Stimulated activated naive CD8-positive, alpha-beta T cell treated with anti-CD3 and anti-CD28 coated beads, Interleukin-15, amount 100 ng/mL, for 72 hours (primary cell): ENCODE measurements at places on chromosomes 16 and 17.
A peak's percentile ranks its signal among the peaks of the same experiment; 100 is the strongest.

DNA sequence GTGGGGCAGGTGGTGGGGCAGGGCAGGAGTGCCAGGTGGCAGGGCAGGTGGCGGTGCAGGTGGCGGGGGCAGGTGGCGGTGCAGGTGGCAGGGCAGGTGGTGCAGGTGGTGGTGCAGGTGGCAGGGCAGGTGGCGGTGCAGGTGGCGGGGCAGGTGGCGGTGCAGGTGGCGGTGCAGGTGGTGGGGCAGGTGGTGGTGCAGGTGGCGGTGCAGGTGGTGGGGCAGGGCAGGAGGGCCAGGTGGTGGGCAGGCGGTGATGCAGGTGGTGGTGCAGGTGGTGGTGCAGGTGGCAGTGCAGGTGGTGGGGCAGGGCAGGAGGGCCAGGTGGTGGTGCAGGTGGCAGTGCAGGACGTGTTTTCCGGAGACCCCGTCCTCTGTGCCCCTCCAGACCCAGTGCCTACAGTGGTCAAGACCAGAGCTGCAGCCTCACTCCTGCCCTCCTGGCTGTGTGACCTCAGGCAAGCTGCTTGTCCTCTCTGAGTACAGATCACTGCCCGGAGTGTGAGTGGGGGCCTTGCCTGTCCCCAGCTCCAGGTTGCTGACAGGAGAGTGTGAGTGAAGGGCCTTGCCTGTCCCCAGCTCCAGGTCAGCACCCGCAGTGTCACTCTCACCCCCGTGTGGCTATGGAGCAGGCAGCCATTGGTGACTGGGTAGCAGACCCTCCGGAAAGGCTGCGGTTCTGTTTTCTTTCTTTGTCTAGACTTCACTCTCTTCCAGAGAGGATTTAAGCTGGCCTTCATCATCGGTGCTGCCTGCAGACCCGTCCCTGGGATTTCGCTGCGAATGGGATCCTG lies 16.1 kb upstream of the NPTX1 start:
- no peak for DNase-seq

DNA sequence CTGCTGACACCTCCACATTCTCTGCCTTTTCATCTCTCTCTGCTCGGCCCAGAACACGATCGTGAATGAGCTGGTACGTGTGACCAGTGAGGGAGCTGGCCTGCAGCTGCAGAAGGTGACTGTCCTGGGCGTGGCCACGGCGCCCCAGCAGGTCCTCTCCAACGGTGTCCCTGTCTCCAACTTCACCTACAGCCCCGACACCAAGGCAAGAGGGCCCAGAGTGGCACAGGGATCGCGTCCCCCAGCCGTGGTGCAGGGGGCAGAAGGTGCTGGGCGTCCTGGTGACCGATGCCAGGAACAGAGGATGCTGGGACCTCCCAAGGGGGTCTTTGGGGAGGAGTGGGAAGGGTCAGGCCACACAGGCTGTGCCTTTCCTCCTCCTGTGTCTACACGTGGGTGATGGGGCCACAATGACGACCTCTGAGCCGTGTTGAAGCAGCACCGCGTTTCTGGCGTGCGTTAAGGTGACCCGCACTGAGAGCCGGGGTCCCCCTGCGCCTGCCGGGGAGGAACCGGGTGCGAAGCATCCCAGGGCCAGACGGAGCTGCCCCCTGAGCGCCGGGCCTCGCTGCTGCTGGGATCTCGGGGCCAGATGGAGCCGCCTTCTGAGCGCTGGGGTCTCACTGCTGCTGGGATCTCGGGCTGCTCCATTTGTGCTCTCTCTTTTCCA lies 17.4 kb downstream of the GAA start:
- DNase-seq: no peak

GRCh38 chr16:61926766-61927165 lies 109.5 kb downstream of the CDH8 start:
- DNase-seq: no peak

DNA sequence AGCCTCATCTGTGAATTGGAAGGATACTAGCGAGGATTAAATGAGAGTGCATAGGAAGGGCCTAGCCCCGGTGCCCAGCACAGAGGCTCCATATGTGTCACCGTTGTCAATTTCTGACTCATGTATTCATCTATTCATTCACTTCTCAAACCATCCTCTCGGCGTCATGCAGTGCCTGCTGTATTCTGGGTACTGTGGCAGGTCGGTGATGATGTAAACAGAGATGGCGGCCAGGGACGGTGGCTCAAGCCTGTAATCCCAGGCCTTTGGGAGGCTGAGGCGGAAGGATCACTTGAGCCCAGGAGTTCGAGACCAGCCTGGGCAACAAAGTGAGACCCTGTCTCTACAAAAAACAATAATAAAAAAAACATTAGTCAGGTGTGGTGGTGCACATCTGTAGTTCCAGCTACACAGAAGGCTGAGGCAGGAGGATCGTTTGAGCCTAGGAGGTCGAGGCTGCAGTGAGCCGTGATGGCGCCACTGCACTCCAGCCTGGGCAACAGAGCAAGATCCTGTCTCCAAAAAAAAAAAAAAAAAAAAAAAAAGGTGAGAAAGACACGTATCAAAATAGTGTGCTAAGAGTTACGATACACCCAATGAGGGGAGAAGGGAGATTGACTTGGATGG lies 4.3 kb upstream of the PPP1R1B start:
- DNase-seq: peak; percentile 49

GRCh38 chr16:16817196-16817595 lies 438.3 kb downstream of the NPIPA7 start:
- no peak for DNase-seq
